Dermis blood vessel endothelial cell (primary cell): ENCODE measurements at places on chromosomes 2 and 18. TPM values are rescaled to one million over a fixed set of nuclear protein-coding genes. Genes with fewer than 3 reads are reported as not detected.

Gene SSB
- total RNA-seq, result 75.2 and 113 TPM in 2 replicates

Gene MATN3
- 1.2 and 1.3 TPM in 2 replicates for total RNA-seq

Gene PLA2R1
- 17.0 and 32.3 TPM in 2 replicates for total RNA-seq

Gene CFAP53
- total RNA-seq, result under 0.01 and 0.14 TPM in 2 replicates

Gene STPG4
- total RNA-seq, result 0.14 TPM in 1 of 2 replicates, not detected in the other

Gene DPP10
- not detected in 2 replicates for total RNA-seq

Gene MGAT4A
- 58.0 and 89.5 TPM in 2 replicates for total RNA-seq

Gene EML6
- 0.17 and 1.1 TPM in 2 replicates for total RNA-seq

Gene MEP1B
- total RNA-seq, result not detected in 2 replicates

Gene ACOXL
- 0.05 TPM in 1 of 2 replicates, not detected in the other for total RNA-seq
